Activated CD4-positive, alpha-beta T cell treated with anti-CD3 and anti-CD28 coated beads, Interleukin-2, amount 50 U/mL, for 48 hours (primary cell): ENCODE measurements at places on chromosomes 6 and 20.

- no peak for DNase-seq
Measured at GRCh38 chr6:105482227-105482844, 79.5 kb upstream of the PREP start.

DNA sequence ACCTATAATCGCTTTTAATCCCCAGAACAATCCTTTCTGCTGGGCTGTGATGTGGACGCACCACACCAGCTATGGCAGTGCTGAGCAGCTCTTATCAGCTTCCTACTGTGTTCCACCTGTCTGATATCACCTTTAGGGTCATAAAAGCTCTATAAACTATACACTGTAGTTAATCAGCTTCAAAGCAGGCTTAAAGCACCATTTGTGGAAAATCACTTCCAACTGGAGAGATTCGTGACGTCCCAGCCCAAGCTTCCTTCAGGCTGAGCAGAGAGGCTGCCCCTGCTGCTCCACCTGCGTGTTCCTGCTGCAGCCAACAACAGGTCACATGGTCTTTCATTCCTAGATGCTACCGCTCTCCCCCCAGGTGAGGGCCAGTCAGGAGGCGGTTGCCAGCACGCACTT, 156.5 kb downstream of the SMOC2 start:
- no peak for DNase-seq

- no peak for DNase-seq
Measured at GRCh38 chr6:39664173-39664572, 61.0 kb downstream of the KIF6 start.

DNA sequence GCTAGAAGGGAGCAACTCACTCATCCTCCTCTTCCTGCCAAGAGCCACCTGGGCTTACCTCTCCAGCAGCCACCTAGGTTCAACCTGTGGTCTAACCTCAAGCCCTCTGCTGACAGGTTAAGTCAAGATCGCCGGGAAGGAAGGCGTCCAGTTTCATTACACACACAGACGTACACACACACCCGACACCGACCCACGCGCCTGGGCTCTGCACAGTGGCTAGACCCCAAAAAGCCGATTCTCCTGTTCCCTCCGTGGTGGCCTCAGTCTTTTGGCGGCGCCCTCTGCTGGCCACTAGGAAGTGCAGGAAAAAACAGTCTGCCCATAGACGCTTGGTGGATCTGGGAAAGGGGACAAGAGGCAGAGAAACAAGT, 52.8 kb downstream of the MRPL14 start:
- DNase-seq = peak; percentile 80

DNA sequence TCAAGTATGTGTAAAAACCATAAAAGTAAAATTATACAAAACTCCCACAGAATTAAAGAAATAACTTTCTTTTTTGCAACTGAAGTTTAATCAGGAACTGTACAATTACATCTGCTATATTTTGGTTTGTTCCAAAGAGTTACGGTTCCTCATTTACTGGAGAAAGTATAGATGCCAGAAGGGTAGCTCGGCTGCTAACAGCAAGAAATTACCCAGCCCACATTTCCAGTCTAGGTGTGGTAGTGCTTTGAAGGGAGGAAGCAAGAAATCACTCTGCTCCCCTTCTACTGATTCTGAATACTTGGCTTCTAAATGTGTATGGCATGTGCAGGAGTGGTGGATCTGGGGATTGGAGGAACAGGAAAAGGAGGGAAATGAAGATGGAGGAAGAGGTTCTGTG, 441.3 kb downstream of the CDC5L start:
- no peak for DNase-seq

DNA sequence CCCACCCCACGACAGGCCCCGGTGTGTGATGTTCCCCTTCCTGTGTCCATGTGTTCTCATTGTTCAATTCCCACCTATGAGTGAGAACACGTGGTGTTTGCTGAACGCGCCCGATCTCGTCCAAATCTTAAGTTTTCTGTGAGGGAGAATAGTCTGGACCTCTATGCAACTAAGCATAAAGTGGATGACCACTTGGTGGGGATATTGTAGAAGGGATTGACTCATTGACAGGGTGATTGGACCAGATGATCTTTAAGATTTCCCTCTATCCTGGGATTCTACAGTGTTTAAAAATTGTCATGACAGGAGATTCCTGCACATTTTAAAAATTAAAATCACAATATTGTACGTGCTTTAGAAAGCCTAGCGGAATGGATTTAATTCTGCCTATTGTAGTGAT, 141.3 kb downstream of the TRMT11 start:
- no peak for DNase-seq

GRCh38 chr20:11080781-11081377, 407.1 kb upstream of the JAG1 start:
- no peak for DNase-seq
